ENCODE measurements at places on chromosomes 7 and 10.

DNA sequence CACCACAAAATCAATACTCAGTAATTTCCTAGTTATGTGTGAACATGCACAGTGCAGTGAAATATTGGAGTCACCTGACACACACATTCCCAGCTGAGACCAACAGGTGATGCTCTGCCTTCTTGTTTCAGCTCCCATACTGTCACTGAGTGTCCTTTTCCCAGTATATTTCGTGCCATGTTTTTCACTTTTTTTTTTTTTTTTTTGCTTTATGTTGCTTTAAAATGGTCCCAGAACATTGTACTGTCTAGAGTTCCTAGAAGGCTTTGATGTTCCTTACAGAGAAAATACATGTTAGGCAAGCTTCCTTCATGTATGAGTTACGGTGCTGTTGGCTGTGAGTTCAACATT is 45.6 kb downstream of the ELAPOR2 start:
- DNase-seq: no peak

GRCh38 chr10:32795598-32796183 is 162.3 kb downstream of the ITGB1 start:
- peak; percentile 43 for DNase-seq

DNA sequence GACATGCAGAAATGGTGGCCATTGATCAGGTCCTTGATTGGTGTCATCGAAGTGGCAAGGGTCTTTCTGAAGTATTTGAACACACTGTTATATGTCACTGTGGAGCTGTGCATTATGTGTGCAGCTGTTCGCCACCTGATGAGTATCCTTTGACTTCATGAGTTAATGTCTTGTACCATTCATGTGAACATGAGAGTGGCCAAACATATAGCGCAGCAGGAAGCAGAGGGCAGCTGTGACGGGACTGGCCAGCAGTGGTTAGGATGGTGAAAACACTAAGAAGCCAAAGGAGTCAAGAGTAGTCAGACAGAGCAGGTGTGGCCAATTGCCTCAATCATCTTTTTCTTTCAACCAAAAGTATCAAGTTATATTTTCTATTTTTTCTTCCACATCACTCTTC is 167.4 kb downstream of the IMMP2L start:
- DNase-seq: no peak

- no peak for DNase-seq
Measured at GRCh38 chr10:68502846-68503245, 24.5 kb downstream of the SLC25A16 start.

- no peak for DNase-seq
Measured at GRCh38 chr10:113506476-113506875, 46.4 kb upstream of the HABP2 start.

GRCh38 chr10:32889631-32890212 is 68.3 kb downstream of the ITGB1 start:
- no peak for DNase-seq

DNA sequence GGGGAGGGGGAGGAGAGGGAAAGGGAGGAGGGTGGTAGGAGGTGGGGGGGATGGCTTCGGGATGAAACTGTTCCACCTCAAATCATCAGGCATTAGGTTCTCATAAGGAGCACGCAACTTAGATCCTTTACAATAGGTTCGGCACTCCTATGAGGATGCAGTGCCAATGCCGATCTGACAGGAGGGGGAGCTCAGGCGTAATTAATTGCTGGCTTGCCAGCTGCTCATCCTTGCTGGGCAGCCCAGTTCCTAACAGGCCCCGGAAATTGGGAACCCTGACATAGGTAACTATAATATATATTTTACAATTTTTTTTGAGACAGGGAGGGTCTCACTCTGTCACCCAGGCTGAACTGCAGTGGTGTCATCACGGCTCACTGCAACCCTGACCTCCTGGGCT is 118.8 kb upstream of the SFMBT2 start:
- DNase-seq: peak; percentile 28

DNA sequence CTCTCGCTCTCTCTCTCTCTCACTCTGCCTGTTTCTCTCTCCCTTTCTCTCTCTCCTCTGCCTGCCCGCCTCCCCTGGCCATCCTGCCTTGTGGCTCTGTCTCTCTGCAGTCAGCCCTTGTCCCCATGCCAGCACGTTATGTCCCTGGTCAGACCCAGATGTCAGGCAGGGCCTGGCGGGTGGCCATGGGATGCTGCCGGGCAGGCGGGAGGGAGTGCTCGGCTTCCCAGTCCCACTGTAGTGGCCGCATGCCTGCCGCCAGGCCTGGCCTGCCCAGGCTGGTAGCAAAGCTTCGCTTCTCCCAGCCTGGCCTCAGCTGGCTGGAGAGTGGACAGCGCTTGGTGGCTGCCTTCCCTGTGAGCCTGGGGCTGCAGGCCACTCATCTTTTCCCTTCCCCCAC is 121.5 kb upstream of the ZNF716 start:
- no peak for DNase-seq

DNA sequence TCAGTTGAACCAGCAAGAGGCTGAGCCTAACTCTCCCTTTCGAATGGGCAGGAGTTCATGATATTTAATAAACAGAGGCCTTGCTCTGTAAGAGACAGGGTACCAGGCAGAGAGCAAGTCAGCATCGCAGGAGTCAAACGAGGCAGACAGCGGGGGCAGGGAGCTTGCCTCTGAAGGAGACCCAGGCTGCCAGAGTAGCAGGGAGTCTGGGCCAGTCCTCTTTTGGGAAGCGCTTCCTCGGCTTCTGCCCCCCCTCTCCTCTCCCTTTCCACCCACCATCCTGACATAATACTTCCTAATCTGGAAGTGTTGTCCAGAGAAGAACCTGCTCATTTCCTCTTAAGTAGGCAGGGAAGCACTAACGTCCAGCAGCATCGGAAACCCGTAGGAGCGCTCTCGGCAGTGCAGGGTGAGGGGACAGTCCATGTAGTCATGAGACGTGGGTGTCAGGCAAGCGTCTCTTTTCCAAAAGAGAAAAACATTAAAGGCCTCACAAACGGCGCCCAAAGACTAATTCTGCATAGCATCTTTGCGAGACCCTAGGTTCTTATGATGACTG is 171.1 kb downstream of the EGFR start:
- DNase-seq: no peak

GRCh38 chr7:108287857-108288256 is 157.7 kb upstream of the LAMB4 start:
- DNase-seq: no peak

GRCh38 chr10:71025535-71025934 is 137.2 kb upstream of the PCBD1 start:
- no peak for DNase-seq

DNA sequence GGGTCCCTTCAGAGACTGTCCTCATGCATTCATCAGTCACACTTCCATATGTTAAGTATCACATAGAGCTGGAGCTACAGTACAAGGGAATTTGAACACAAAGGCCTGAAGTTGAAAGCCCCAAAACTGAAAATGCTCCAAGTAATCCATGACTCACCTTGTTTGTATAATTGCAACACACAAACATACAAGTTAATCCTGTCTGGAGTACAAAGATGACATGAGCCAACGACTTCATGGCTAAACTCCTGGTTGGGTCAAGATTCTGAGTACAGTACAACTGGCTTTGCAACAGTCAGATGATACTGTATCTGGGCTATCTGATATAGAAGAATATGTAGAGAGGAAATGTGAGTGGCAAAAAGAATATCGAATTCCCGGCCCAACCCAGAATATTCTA is 73.1 kb upstream of the AASS start:
- DNase-seq: no peak

- DNase-seq: no peak
Measured at GRCh38 chr7:45569290-45569685, 4.9 kb upstream of the ADCY1 start.

DNA sequence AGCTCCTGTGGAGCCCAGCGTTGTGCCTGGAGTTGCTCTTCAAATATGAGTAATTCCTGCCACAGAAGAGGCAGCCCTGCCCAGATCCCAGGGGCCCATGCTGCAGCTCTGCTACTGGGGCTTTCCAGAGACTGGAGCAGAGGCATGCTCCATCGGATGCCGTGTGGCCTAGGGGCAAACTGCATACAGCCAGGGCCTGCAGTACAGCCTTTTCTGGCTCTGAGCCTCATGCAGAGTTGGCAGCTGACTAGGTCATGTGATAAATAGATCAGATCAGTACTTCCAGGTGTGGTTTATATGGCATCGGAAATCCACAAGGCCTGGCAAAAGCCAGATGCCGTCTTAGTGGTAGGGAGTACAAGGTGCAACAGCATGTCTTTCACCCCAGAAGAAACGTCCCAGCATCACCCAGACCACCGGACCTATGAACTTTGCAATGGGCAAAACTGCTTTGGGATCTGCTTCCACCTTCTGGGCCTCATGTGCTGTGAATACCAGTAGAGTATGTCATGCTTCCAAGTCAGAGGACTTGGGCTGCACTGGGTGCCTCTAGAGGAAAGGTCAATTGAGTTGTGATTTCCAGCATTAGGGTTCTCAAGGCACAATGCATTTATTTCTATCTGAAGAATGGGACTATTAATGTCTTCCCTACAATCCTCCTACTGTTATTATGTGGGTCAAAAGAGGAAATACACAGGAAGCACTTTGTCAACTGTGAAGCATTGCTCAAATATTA is 250.7 kb upstream of the ZNF32 start:
- DNase-seq: no peak

DNA sequence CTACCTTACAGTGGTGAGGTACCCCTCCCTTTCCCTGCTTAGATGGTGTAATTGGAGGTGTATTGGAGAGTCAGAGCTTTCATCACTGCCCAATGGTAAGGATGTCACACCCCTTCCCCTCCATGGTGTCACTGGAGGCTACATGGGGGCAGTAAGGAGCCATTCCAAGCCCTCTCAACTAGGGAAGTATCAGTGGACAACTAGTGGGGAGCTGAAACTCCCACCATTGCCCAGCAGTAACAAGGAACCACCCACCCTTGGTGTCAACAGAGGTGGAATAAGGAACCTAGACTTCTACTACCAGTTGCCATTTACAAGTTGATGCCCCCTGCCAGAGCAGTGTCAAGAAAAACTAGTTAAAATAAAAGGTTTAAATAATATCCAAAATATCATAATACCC is 2.8 kb upstream of the HIBADH start:
- no peak for DNase-seq

DNA sequence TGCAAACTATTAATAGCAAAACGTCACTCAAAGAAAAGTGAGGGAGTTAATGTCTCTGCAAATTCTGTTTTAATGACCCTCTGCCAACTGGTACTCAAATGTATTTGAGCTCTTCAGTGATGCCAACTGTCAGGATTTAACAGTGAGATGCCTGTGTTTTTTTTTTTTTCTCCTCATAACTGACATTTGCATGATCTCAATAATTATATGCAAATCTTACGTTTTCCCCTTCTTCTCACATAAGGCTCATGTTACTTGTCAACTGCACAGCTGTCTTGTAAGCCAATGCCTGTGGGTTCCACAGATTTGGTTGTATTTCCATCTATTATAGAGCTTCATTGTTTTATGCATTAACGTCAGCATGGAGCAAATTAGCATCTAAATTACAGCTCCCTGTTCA is 38.2 kb downstream of the PPP1R3A start:
- DNase-seq: no peak

DNA sequence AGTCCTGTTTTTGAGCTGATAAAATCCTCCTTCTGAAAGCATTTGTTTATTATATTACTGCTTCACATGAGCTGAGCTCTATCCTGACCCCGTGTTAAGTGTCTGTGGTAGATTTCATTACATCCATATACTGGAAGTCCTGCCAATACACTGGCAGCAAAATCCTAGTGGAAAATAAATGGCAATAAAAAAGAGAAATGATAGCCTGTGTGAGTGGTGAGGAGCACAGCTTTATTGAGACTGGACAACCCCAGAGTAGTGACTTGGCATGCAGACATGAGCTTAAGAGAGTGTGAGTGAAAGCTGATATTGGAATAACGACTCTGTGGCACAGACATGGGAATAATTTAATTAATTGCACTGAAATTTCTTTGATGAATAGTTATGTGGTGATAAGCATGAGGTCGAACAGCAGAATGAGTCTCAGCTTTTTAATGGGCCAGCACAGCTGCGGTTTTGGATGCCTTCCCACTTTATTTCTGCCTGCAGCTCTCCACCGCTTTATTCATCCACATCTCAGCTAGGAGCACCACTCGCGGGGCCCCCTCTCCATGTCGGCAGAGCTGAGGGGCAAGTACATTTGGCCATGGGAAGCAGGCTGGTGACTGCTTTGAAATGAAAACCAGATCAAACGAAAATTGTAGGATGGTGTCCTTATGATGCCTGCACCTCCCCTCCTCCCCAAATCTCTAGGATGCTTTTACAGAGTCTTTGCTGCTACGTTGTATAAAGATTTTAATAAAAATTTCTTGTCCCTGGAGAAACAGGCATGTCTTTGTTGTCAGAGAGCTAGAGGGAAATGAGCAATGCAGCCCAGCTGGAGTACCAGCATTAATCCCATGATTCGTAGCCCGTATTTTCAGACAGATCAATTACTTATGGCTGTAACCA is 494.3 kb downstream of the AUTS2 start:
- no peak for DNase-seq

DNA sequence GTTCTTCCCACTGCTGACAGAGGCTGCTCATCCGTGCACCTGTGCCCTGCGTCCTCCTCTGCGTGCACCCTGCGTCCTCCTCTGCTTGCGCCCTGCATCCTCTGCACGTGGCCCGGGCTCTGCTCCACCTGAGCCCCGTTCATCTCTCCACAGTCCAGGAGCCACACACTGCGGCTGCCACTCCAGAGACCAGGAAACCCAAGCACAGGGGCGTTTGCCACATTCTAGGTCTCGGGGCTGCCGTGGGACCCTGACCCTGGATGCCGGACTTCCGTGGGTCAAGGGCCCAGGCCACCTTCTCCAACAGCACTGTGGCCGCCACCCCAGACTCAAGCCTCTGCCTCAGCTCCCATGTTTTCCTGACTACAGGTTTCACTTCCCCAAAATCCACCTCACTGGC is 460.4 kb downstream of the PTPRN2 start:
- DNase-seq: no peak

GRCh38 chr7:157027568-157028198 is 17.2 kb upstream of the MNX1 start:
- no peak for DNase-seq

GRCh38 chr10:133142523-133143199 is 17.4 kb upstream of the KNDC1 start:
- DNase-seq: no peak

GRCh38 chr7:80807166-80807900 is 111.5 kb downstream of the SEMA3C start:
- no peak for DNase-seq

DNA sequence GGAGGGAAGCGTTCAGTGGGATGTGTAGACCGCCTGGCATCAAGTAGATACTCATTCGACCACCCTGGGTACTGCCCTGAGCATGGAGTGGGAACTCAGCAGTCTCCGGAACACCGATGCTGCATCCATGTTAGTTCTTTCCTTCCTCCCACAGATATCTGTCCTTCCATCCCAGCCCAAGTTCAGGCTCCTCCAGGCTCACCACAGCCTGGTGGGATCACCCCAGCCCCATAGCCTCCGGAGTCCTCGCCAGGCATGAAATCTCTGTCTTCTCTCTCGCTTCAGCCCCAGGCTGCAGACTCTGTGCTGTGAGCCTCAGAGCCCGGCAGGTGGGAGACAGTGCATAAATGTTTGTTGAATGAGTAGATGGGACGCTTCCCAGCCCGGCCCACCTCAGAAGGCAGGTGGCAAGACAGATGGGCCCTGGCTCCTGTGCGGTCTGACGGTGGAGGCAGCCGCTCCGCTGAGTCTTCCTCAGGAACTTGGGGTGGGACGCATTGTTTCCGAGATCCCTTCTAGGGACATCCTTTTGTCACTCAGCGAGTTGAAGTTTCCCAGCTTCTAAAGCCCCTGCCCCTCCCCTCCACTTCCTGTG is 42.9 kb downstream of the ELFN1 start:
- DNase-seq: no peak

GRCh38 chr10:13865758-13866491 is 279.2 kb downstream of the PRPF18 start:
- DNase-seq: no peak

Measured in G401 (cell line).